ENCODE measurements at places on chromosomes 5 and 9. TPM values are rescaled to one million over a fixed set of nuclear protein-coding genes. Genes with fewer than 3 reads are reported as not detected.

DNA sequence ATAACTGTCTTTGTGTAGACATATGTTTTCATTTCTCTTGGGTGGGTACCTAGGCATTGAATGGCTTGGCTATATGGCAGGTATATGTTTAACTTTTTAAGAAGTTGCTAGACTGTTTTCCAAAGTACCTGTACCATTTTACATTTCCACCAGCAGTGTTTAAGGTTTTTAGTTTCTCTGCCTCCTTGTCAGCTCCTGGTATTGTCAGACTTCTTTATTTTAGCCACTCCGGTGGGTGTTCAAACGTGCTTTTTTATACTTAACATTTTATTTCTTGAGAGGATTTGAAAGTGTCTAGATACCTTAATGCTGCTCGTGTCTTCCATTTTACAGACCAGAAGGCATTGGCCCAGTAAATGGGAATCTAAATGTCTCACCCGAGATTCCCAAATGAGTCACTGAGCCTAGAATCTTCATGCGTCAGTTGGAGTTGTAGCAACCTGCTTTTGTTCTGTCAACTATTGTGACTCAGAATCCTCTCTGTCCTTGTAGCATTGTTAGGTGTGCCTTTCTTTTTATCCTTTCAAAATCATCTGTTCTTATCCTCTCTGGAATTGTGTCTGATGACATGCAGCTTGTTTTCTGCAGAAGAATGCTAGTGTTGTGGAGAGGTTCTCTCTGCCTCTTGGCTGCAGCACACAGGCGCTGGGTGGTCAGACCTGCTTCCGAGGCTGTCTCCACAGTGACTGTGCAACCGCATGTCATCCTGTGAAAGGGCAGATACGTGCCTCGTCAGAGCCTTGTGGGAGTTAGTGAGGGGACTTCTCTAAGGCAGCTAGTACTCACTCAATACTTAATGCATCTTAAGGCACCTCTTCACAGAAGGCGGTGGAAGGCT lies 291.8 kb downstream of the AOPEP start:
- H3K27ac ChIP-seq, result peak overlapping the region; percentile 85
- H3K4me3 ChIP-seq, result peak overlapping the region; percentile 4
- H3K4me1 ChIP-seq, result peaks cover 62% of the 10 kb centered on the region
- no peak for DNase-seq
- no peaks in the 10 kb centered on the region for H3K27me3 ChIP-seq
- peaks cover 32% of the 10 kb centered on the region for H3K36me3 ChIP-seq

ODF2 gene
- total RNA-seq, result 21.8 TPM

LRRC19 gene
- not detected for total RNA-seq

DNA sequence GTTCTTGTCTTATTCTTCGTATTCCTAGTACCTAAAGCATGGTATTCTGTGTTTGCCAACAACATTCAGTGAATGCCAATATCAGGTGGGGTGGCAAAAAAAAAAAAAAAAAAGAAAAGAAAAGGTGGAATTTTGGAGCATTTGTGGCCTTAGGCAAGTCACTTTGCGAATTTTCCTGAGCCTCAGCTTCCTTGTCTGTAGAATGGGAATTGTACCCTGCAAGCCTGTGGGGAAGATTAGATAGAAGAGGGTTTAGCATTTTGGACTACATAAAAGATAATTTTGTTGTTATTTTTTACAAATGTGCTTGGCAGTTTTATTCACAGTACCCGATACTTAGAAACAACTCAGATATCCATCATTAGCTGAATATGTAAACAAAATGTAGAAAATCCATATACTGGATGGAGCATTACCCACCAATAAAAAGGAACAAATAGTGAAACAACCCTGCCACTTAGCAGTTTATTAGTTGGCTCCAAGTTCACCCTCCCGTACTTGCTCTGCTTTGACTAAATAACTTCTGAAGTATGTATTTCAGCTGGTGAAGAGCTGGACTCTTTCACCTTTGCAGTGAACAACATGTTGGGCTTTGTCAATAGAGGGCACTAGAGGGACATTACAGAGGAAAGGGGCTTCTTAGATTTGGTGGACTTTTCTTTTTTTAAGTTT lies 13.6 kb downstream of the UBE2D2 start:
- H3K27me3 ChIP-seq, result no peaks in the 10 kb centered on the region
- H3K4me1 ChIP-seq, result peaks cover 46% of the 10 kb centered on the region
- H3K4me3 ChIP-seq, result no peak overlapping the region
- DNase-seq, result no peak
- H3K36me3 ChIP-seq, result peaks cover 6% of the 10 kb centered on the region
- H3K27ac ChIP-seq, result no peak overlapping the region

All from suprapubic skin (tissue), 4 donors.